ENCODE measurements at places on chromosomes 16 and 17. TPM values are rescaled to one million over a fixed set of nuclear protein-coding genes. Genes with fewer than 3 reads are reported as not detected.

SAMD14 gene
- not detected for polyA plus RNA-seq

FOXJ1 gene
- polyA plus RNA-seq, result not detected

AHSP gene
- polyA plus RNA-seq, result not detected

CRYM gene
- not detected for polyA plus RNA-seq

CEMP1 gene
- not detected for polyA plus RNA-seq

ATP2A1 gene
- polyA plus RNA-seq, result not detected
